GM04503 (cell line): ENCODE measurements at places on chromosomes 2 and 18.

- DNase-seq, result no peak
Observed at GRCh38 chr2:88170472-88170892, 336 bp downstream of the THNSL2 start.

GRCh38 chr2:197205585-197206215 is 104.9 kb downstream of the ANKRD44 start:
- no peak for DNase-seq

- DNase-seq, result no peak
Observed at GRCh38 chr2:8543060-8543382, 138.8 kb upstream of the ID2 start.

GRCh38 chr2:148110184-148110583 is 89.3 kb downstream of the MBD5 start:
- no peak for DNase-seq

GRCh38 chr2:112803691-112804521 is 19.6 kb upstream of the IL1A start:
- DNase-seq, result no peak

DNA sequence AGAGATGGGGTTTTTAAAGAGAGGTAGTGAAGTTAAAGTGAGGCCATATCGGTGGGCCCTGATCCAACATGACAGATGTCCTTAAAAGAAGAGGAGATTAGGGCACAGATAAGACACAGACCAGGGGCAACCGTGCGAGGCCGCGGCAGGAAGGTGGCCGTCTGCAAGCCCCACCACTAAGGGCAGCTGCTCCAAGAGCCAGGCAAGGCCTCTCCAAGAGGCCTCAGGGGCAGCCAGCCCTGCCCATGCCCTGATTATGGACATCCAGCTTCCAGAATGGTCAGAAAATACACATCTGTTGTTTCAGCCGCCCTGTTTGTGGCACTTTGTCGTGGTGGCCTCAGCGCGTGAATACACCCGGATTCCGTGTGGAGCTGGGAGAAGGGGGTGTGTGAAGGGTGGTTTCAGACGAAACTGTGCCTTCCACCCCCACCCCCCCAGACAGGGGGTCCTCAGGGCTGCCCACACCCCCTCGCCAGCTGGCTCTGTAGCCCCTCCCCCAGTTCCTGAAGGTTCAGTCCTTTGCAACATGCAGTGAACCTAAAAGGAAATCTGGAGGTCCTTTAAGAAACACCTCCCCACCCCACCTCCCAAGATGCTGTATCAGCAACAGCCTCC is 74.1 kb upstream of the SMAD7 start:
- DNase-seq, result no peak

- no peak for DNase-seq
Observed at GRCh38 chr2:196415384-196415783, 224.1 kb upstream of the CCDC150 start.

DNA sequence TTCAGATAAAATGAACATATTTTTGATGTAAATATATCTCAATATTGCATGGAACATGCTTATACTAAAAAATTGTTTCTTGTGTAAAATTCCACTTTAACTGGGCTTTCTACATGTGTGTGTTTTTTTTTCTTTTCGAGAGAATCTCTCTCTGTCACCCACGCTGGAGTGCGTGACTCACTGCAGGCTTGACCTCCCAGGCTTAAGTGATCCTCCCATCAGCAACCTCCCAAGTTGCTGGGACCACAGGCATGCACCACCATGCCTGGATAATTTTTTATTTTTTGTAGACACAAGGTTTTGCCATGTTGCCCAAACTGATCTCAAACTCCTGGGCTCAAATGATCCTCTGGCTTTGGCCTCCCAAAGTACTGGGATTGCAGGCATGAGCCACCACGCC is 254.6 kb downstream of the LOXHD1 start:
- peak; percentile 6 for DNase-seq

DNA sequence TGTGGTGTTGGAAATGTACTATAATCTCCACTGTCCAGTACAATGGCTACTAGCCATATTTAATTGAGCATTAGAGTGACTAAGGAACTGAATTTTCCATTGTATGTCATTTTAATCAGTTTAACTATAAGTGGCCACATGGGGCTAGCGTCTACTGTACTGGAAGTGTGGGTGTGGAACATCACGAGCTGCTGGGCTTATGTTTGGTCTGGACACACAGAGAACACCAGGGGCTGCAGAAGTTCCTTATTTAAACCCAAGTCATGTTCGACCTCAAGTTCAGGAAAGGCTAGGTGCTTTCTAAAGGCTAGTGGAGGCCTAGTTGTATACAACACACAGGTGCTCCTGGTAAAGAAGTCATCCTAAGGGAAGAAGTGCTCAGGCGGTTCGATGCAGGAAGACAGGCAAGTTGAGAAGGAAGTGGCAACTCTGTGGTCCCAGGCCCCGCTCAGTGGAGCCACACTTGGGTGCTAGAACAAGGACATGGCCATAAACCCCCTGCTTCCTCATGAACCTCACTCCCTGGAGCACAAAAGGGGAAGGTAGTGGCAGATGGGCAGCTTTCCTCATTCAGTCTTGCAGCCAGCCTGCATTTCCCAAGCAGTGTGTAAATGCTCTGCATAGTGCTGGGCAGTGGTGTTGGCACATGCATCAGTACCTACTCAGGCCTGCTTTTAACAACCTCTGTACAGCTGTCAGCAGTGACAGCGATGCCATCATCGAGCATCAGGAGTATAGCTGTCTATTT is 13.3 kb downstream of the LGALSL start:
- no peak for DNase-seq

DNA sequence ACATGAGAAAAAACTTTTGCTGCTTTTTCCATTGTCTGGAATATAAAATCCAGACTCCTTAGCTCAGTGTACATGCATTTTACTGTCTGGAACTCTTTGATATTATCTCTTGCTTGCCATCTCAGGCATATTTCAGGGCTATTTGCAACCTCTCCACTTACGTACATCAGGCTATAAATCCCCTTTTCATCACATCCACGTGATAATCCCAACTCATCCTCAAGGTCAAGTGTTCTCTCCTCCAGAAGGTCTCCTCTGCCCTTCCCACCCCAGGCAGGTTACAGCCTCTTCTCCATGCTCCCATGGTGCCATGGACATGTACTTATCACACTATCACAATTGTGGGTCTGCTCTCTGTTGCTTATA is 202.5 kb upstream of the RBMS1 start:
- no peak for DNase-seq

DNA sequence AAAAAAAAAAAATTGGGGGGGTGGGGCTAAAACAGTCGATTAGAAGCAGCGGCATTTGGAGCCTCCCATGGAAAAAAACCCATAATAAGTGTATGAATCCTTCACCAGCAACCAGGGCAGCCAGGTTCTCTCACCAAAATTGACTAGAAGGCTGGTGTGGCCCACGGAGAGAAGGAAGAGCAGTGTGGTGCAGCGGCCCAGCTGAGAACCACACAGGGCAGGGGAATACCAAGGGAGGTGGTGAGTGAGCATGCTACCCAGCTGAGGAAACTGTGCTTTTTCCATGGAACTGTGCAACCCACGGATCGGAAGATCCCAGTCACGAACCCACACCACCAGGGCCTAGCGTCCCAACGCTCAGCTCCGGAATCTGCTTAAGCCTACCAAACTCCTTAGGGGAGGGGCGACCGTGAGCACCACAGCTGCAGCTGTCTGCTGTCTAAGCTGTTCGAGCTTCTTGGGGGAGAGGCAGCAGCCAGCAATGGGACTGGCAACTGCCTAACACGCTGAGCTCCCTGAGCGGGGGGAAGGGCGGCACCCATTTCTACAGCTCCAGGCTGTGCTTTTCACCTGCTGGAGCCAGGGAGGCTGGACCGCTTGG is 1037.2 kb upstream of the ACVR2A start:
- DNase-seq, result no peak

DNA sequence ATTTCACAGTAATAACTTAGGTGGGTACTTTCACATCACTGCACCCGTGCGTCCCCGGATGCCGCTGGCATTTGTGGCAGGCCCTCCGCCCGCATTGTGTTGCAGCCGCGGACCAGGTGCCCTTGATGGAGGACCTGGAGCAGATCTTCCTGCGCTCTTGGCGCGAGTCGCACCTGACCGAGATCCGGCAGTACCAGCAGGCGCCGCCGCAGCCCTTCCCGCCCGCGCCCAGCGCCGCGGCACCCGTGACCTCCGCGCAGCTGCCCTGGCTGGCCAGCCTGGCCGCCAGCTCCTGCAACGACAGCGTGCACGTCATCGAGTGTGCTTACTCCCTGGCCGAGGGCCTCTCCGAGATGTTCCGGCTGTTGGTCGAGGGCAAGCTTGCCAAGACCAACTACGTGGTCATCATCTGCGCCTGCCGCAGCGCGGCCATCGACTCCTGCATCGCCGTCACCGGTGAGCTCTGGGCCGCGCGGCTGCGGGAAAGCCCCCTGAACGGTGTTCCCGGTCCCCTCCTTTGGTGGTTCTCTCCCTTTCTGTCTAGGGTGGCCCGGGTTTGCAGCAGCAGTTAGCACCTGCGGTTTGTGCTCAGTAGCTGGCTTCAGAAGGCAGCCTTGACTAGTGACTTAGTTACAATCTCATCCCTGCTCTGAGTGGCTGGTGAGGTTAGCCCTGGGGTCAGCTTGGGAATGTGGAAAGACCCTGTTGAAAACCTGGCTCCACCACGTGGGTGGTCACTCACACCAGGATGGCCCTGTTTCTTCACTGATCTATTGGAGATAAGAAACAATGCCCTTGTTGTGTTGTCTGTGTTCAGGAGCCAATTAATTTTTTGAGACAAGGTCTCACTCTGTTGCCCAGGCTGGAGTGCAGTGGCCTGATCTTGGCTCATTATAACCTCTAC is 59.1 kb downstream of the GREB1 start:
- DNase-seq, result no peak

DNA sequence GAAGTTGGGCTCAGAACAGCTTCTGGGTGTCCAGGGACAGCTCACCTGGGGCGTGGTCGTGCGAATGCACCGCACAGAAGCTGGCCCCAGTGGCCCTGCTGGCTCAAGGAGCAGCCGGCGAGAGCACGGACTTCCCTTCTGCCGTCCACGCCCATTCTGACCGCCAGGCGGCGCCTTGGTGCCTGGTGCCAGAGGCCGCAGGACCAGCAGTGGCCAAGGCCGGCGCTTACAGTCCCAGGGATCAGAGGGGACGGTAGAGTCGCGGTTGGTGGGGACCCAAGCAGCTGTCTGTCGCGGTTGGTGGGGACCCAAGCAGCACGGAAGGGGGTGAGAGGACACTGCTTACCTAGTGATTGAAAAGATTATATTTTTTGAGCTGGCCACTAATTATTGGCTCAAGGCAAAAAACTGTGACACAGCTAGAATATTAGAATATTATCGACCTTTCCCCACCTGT is 25.7 kb downstream of the NPPC start:
- DNase-seq, result no peak

GRCh38 chr18:31064130-31064529 is 21.6 kb upstream of the DSC3 start:
- no peak for DNase-seq

DNA sequence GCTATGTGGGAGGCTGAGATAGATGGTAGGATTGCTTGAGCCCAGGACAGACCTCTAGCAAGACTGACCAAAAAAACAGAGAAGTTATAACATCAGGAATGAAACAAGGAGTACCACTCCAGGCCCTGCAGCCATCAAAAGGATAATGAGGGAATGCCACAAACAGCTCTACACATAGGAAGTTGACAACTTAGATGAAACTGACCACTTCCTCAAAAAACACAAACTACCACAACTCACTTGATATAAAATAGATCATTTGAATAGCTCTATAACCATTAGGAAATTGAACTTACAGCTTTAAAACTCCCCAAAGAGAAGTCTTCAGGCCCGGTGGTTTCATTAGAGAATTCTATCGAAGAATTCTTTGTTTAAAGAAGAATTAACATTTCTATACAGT is 12.9 kb upstream of the ESPNL start:
- DNase-seq, result no peak

DNA sequence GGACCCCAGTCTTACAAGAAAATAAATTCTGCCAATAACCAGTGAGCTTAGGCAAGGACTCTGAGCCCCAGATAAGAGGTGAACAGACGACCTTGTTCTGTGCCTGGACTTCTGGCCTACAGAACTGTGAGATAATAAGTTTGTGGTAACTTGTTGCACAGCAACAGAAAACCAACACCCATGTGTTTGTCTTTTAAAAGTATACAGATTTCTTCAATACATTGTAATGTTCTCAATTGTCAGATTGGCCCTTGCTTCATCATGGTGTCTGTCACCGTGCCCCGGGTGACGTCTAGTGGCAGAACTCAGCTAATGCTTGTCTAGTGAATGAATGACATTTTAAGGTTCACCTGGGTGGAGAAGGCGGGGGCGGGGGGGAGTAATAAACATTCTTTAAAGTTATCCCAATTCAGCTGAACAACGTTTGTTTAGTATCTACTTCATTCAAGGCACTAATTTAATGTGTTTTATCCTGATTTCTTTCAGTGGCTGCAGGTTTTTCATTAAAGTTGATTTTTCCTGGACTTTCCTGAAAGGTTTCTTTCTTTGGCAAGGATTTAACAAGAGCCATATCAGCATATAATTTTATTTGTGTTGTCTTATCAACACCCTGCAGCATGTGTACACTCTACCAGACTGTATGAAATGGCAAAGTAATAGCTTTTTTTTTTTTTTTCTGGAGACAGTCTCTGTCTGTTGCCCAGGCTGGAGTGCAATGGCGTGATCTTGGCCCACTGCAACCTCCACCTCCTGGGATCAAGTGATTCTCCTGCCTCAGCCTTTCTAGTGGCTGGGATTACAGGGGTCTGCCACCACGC is 123.8 kb upstream of the DLX2 start:
- DNase-seq, result no peak

- no peak for DNase-seq
Observed at GRCh38 chr18:21559195-21559594, 41.3 kb downstream of the ESCO1 start.

- no peak for DNase-seq
Observed at GRCh38 chr18:13612196-13612997, 114.0 kb downstream of the FAM210A start.

- no peak for DNase-seq
Observed at GRCh38 chr2:59528525-59528924, 1024.9 kb downstream of the BCL11A start.

- DNase-seq, result no peak
Observed at GRCh38 chr2:67828066-67828465, 234.7 kb downstream of the C1D start.

DNA sequence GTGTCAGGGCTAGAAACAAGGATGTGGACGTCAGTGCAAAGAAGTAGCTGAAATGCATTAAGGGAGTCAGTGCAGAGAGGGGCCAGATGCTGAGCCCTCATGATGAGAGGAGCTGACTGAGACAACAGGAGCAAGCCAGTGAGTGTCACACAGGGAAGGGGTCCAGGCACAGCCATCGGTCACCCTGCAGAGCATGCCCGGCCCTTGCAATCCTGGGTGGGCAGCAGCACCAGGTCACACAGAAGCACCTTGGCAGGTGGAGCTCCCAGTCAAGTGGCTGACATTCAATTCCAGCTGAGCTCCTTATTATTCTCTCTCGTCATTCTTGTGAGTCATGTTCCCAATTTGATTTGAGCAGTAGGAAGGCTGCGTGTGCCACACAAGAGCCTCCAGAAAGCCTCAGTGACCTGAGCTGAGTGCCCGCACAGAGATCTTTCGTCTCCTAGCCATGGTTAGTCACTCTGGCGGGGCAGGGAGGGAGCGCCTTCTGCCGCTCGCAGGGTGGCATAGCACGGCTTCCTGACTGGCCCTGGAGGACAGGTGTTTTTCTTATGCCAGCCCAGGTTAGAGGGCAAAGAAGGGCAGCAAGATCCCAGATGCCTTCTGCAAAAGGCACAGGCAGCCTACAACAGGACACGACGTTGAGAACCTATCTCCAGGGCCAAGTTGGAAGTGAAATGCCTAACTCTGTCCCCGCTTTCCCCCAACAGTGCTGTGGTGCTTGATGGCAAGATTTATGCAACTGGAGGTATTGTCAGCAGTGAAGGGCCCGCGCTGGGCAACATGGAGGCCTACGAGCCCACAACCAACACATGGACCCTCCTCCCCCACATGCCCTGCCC is 220.9 kb downstream of the ATAD2B start:
- DNase-seq, result no peak
